T-cell (primary cell): ENCODE measurements at places on chromosomes 16 and 17. TPM values are rescaled to one million over a fixed set of nuclear protein-coding genes. Genes with fewer than 3 reads are reported as not detected.

The TPSAB1 gene
- total RNA-seq, result 1.6 TPM

The MYL4 gene
- not detected for total RNA-seq

The CCL17 gene
- 1.2 TPM for total RNA-seq

The PTX4 gene
- total RNA-seq, result 0.26 TPM

The KRTAP9-8 gene
- not detected for total RNA-seq

The PLXDC1 gene
- 6.3 TPM for total RNA-seq

The CCDC154 gene
- 3.8 TPM for total RNA-seq

The KRT20 gene
- not detected for total RNA-seq

The GNG13 gene
- total RNA-seq, result not detected

The NPIPB6 gene
- 3.5 TPM for total RNA-seq

DNA sequence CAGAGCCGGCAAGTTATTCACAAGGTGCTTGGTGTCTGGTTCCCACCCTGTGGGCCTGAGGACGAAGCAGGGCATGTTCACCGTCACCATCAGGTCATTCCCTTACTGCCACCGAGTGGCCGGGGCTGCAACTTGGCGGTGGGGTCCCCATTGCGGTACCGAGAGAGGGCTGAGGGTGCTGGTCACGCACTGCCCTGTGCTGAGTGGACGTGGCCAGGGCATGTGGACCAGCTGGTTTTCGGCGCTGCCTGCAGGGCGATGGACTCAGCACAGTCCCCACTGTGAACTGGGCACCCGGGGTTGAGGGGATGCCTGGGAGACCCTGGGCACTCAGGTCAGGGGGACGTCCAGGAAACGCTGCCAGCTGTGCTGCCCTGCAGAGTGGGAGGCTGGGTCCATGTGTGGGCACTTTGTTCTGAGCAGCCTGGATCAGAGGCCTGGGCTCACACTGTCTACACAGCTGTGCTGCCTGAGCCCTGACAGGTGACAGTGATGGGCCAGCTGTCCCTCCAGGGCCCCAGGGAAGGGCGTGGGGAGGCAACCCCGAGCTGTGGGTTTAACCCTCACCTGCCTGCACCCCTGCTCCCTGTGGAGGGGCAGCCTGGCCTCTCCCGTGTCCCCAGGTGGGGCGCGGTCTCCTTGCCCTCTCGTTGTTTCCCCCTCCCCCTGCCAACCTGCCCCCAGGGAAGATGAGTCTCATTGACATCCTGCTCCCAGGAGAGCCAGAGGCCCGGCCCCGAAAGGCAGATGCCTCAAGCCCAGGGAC is 39.3 kb upstream of the GNG13 start:
- no peaks in the 10 kb centered on the region for H3K4me1 ChIP-seq
- no peaks in the 10 kb centered on the region for H3K36me3 ChIP-seq
- DNase-seq, result no peak
- H3K4me3 ChIP-seq, result no peak overlapping the region
- H3K27me3 ChIP-seq, result no peaks in the 10 kb centered on the region

DNA sequence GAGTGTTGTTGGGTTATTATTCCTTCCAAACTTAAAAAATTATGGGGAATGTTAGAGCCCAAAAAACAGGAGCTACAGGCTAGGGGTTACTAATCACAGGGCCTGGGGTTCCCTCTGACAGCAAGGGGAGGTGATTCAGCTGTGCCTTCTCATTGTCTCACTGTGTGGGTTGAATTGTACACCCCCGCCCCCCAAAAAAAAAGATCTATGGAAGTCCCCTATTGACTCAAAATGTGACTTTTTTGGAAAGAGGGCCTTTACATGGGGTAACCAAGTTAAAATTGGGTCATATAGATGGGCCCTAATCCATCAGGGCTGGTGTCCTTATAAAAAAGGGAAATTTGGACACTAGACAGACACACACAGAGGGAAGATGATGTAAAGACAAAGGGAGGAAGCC is 190.2 kb downstream of the SOX9 start:
- H3K36me3 ChIP-seq, result no peaks in the 10 kb centered on the region
- no peak overlapping the region for H3K4me3 ChIP-seq
- no peaks in the 10 kb centered on the region for H3K4me1 ChIP-seq
- no peak for DNase-seq

GRCh38 chr16:70689035-70689969 is 3.4 kb upstream of the MTSS2 start:
- no peaks in the 10 kb centered on the region for H3K36me3 ChIP-seq
- H3K4me1 ChIP-seq, result peaks cover 23% of the 10 kb centered on the region
- peaks cover 19% of the 10 kb centered on the region for H3K27me3 ChIP-seq
- no peak overlapping the region for H3K4me3 ChIP-seq

DNA sequence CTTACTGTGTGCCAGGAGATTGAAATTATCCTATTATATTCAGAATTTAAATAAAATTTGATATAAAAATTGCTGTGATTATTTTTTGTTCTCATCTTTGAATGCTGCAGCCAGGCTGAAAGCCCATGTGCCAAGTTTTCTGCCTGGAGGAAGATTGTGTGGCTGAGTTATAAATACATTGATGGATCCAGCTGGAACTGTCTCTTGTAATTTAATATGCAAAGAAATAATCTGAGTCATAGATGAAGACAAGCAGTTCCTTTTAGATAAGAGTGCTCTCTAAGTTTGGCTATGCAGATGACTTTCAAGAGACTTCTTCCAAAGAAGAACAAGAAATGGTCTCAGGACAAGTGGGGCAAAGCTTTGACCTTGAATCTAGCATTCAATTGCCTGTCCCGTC is 871.0 kb downstream of the CDH11 start:
- no peaks in the 10 kb centered on the region for H3K27me3 ChIP-seq
- H3K4me1 ChIP-seq, result no peaks in the 10 kb centered on the region
- H3K36me3 ChIP-seq, result no peaks in the 10 kb centered on the region
- DNase-seq, result no peak
- H3K4me3 ChIP-seq, result no peak overlapping the region

- H3K27me3 ChIP-seq, result no peaks in the 10 kb centered on the region
- no peak for DNase-seq
- peak overlapping the region; percentile 20 for H3K4me3 ChIP-seq
- H3K4me1 ChIP-seq, result peaks cover 36% of the 10 kb centered on the region
- H3K36me3 ChIP-seq, result no peaks in the 10 kb centered on the region
- no peak overlapping the region for H3K27ac ChIP-seq
Observed at GRCh38 chr16:49857423-49858181, 1.7 kb upstream of the ZNF423 start.

- peaks cover 27% of the 10 kb centered on the region for H3K36me3 ChIP-seq
- no peak for DNase-seq
- no peaks in the 10 kb centered on the region for H3K27me3 ChIP-seq
- H3K4me3 ChIP-seq, result no peak overlapping the region
- no peaks in the 10 kb centered on the region for H3K4me1 ChIP-seq
- H3K27ac ChIP-seq, result no peak overlapping the region
Observed at GRCh38 chr17:77151186-77151585, 10.4 kb downstream of the SEC14L1 start.

GRCh38 chr17:68484458-68484857 is 27.2 kb upstream of the WIPI1 start:
- H3K27me3 ChIP-seq, result no peaks in the 10 kb centered on the region
- no peak overlapping the region for H3K4me3 ChIP-seq
- no peak overlapping the region for H3K27ac ChIP-seq
- H3K4me1 ChIP-seq, result peaks cover 5% of the 10 kb centered on the region
- H3K36me3 ChIP-seq, result no peaks in the 10 kb centered on the region

GRCh38 chr17:67260170-67260987 is 15.4 kb upstream of the HELZ start:
- no peak overlapping the region for H3K27ac ChIP-seq
- no peak for DNase-seq
- peaks cover 8% of the 10 kb centered on the region for H3K4me1 ChIP-seq
- no peak overlapping the region for H3K4me3 ChIP-seq
- H3K27me3 ChIP-seq, result no peaks in the 10 kb centered on the region
- H3K36me3 ChIP-seq, result no peaks in the 10 kb centered on the region

- H3K36me3 ChIP-seq, result no peaks in the 10 kb centered on the region
- peaks cover 70% of the 10 kb centered on the region for H3K27me3 ChIP-seq
- H3K27ac ChIP-seq, result no peak overlapping the region
- DNase-seq, result no peak
- H3K4me3 ChIP-seq, result no peak overlapping the region
- H3K4me1 ChIP-seq, result no peaks in the 10 kb centered on the region
Observed at GRCh38 chr17:48526608-48527546, 3.9 kb downstream of the HOXB1 start.

DNA sequence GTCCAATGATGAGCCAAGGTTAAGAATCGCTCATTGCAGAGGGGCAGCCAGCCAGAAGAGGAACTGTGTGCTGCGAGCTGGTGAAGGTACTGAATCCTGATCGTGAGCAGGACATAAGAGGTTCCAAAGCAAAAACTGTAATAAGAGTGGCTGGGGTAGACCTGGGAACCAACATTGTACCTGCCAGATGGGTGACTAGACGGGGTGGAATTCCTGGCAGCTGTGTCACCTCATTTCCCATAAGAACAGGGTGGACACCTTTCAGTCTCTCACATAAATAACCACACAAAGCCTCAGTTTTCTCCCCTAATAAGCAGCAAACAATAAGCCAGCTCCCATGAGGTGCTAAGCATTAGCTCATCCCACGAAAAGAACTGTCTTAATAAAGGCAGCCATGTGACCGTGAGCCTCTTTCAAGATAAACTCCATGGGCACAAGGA is 290.3 kb downstream of the SOX9 start:
- DNase-seq, result no peak
- H3K4me3 ChIP-seq, result no peak overlapping the region
- no peaks in the 10 kb centered on the region for H3K36me3 ChIP-seq
- H3K4me1 ChIP-seq, result no peaks in the 10 kb centered on the region

GRCh38 chr16:13042291-13042685 is 140.9 kb downstream of the SHISA9 start:
- DNase-seq, result no peak
- H3K36me3 ChIP-seq, result no peaks in the 10 kb centered on the region
- H3K27ac ChIP-seq, result no peak overlapping the region
- no peaks in the 10 kb centered on the region for H3K27me3 ChIP-seq
- H3K4me1 ChIP-seq, result no peaks in the 10 kb centered on the region

DNA sequence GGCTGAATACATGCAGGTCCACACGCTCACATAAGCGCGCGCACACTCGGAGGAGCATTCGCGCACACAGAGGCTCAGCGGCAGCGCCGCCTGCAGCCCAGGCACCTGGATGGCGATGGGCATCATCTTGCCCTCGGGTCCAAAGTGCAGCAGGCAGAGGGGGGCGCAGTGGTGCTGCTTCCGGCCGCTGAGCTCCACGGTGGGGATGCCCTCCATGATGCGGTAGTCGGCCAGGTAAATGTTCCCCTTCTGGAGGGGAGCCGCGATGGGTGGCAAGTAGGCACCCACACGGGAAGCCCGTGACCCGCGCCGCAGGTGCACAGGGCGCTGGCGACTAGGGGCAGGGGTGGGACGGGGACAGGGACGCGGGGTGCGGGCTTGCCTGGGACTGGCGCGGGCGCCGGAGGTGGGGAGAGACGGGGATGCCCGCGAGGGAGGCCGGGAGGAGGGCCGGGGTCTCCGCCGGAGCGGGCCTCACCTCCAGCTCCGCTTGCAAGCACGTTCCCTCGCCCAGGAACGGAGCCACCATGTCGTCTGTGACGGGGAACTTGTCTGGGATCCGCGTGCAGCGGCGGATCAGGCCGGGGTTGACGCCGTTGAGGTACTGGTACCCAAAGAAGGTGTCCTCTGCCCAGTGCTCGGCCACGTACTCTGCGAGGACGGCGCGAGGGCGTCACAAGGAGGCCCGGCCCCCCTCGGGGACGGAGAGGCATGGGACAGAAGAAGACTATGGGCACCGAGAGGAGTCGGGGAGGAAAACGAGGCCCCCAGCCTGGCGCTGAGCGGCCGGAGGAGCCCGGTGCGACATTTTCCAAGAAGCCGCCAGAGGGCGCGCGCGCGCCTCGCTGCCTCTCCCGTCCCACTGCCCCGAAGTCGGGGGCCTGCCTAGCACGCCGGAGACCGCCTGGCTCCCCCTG is 8.0 kb downstream of the ALOX12B start:
- no peaks in the 10 kb centered on the region for H3K36me3 ChIP-seq
- peaks cover 19% of the 10 kb centered on the region for H3K4me1 ChIP-seq
- H3K27me3 ChIP-seq, result peaks cover 35% of the 10 kb centered on the region
- DNase-seq, result peak; percentile 67
- H3K4me3 ChIP-seq, result peak overlapping the region; percentile 71
- peak overlapping the region; percentile 65 for H3K27ac ChIP-seq

GRCh38 chr16:67482233-67482924 is 968 bp downstream of the AGRP start:
- peak overlapping the region; percentile 100 for H3K4me3 ChIP-seq
- H3K36me3 ChIP-seq, result peaks cover 28% of the 10 kb centered on the region
- H3K27me3 ChIP-seq, result no peaks in the 10 kb centered on the region
- H3K4me1 ChIP-seq, result peaks cover 5% of the 10 kb centered on the region

- no peak overlapping the region for H3K27ac ChIP-seq
- H3K36me3 ChIP-seq, result no peaks in the 10 kb centered on the region
- H3K27me3 ChIP-seq, result no peaks in the 10 kb centered on the region
- no peak for DNase-seq
Observed at GRCh38 chr17:76789235-76789788, 51.4 kb downstream of the MFSD11 start.

- H3K36me3 ChIP-seq, result no peaks in the 10 kb centered on the region
- H3K4me3 ChIP-seq, result no peak overlapping the region
- no peaks in the 10 kb centered on the region for H3K27me3 ChIP-seq
- DNase-seq, result no peak
Observed at GRCh38 chr16:78524066-78524595, 424.7 kb downstream of the WWOX start.

- no peaks in the 10 kb centered on the region for H3K36me3 ChIP-seq
- peaks cover 7% of the 10 kb centered on the region for H3K27me3 ChIP-seq
- H3K4me1 ChIP-seq, result peaks cover 2% of the 10 kb centered on the region
- no peak overlapping the region for H3K27ac ChIP-seq
- no peak for DNase-seq
Observed at GRCh38 chr16:11367483-11367906, 22.2 kb downstream of the RMI2 start.

DNA sequence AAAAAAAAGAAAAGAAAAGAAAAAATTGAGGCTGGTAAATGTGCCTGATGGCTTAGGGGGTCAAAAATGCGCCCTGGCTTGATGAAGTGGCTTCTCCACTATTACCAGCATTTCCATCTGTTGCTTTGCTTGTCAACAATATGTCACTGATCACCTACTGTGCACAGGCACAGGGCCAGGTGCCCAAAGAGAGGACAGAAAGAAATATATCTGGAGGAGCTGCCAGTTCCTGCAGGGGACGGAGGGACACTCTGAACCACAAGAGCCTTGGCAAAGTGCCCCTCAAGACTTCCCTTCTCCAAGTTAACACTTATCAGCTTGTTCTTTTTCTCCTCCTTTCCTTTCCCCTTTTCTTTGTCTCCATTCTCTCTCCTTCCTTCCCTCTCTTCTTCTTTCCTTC is 34.7 kb downstream of the GINS3 start:
- no peak overlapping the region for H3K27ac ChIP-seq
- no peak for DNase-seq
- no peaks in the 10 kb centered on the region for H3K36me3 ChIP-seq
